ENCODE measurements at places on chromosomes 13 and 19. TPM values are rescaled to one million over a fixed set of nuclear protein-coding genes. Genes with fewer than 3 reads are reported as not detected.

NAPSA gene
- total RNA-seq: 0.36 TPM

KIR2DL4 gene
- not detected for total RNA-seq

ZNF865 gene
- 1.7 TPM for total RNA-seq

MEGF8 gene
- 40.8 TPM for total RNA-seq

DPY19L3 gene
- 70.5 TPM for total RNA-seq

CCDC194 gene
- not detected for total RNA-seq

RFPL4A gene
- total RNA-seq: not detected

ZNF443 gene
- 15.1 TPM for total RNA-seq

ZNF560 gene
- 0.36 TPM for total RNA-seq

KLK12 gene
- not detected for total RNA-seq

CALR3 gene
- not detected for total RNA-seq

OVOL3 gene
- not detected for total RNA-seq

CACNA1A gene
- 119 TPM for total RNA-seq

HIF3A gene
- 19.9 TPM for total RNA-seq

ICAM5 gene
- 1.6 TPM for total RNA-seq

SIGLEC12 gene
- total RNA-seq: 0.18 TPM

MISP3 gene
- total RNA-seq: 1.5 TPM

ZNF550 gene
- 14.2 TPM for total RNA-seq

PALM3 gene
- total RNA-seq: 2.2 TPM

ICAM4 gene
- total RNA-seq: not detected

RFPL4AL1 gene
- not detected for total RNA-seq

PDX1 gene
- total RNA-seq: not detected

ZNF565 gene
- total RNA-seq: 14.6 TPM

CDC42EP5 gene
- 3.9 TPM for total RNA-seq

STAP2 gene
- 1.5 TPM for total RNA-seq

CLIP3 gene
- total RNA-seq: 30.2 TPM
